ENCODE measurements at places on chromosomes 16 and 17. TPM values are rescaled to one million over a fixed set of nuclear protein-coding genes. Genes with fewer than 3 reads are reported as not detected.

DNA sequence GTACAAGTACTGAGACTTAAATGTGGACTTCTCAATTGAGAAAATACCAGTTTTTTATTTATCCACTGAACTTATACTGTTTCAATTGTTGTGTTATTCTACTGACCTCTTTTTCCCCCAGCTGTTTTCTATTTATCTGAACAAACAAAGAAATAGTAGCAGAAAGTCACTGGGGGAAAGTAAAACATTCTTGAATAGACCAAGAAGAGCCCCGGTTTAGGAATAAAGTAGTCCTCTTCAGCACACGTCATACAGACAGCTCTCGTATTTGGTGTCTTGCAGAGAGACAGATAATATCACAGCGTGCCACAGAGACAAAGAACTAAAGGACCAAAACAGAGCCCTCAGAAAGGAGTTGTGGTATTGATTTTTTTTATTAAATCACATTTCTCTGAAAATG lies 1159.1 kb upstream of the CDH8 start:
- no peak for DNase-seq

DNA sequence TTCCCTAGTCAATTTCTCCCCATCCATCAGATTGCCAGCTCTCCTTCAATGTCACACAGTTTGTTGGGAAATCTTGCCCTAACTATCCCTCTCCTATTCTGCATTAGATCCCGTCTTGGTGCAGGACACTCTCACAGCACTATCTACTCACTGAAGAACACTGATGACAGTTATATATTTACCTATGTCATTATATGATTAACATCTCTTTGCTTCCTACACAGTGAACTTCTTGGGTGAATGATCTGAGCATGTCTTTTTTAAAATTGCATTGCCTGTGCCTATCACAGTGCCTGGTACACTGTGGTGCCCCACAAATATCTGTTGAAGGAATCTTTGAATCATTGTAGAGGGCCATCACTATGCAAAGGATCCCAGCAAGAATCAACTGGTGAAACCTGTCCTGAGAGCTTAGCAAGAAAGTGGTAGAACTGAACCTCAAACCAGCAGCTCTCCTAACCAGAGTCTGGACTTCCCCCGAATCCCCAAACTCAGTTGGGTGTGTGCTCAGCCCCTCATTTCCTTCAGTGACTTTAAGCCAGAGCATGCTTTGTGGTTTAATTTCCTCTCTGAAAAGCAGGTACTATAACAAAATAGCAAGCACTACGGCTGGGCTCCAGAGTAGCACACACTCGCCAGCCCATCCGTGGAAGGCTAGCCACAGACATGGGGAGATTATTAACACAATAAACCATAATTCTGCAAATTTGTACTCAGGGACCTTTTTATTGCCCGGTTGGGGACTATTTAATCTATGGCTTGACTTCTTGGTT lies 680.7 kb upstream of the SALL1 start:
- no peak for DNase-seq

The SP6 gene
- 1.3 TPM for total RNA-seq

- no peak for DNase-seq
Observed at GRCh38 chr17:37774504-37774903, 29.6 kb upstream of the HNF1B start.

The PIGQ gene
- total RNA-seq = 56.8 TPM

DNA sequence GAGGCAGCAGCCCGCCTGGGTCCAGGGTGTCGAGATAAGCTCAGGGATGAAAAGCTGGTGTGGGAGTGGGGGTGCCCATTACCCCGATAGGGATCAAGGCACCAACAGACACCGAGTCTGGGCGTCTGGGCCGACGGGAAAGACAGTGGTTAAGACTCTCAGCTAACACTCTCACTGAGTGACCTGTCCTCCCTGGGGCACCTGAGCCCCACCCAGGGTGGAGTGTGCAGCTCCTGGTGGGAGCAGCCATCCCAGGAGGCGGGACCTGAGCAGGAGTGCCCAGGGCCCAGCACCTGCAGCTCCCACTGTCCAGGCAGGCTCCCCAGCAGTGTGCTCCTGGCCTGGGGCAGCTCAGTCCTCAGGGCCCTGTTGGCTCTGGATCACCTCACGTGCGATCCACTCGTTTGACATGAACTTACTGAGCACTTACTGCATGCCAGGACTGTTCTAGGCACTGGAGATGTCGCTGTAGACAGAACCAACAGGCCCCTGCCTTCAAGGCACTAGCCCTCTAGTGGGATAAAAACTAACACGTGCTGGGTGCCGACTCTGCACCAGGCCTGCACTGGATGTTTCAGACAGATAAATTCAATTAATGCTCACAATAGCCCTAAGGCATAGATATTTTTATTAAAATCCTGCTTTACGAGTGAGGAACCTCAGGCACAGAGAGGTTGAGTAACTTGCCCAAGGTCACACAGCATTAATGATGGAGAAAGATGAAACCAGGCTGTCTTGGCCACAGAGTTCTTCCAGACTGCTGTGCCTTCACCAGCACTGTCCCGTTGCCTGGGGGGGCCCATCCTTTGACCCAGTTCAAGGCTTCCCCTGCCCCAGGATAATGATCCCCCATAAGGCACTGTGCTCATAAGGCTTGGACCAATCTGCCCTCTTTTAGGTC lies 1.9 kb downstream of the EVPLL start:
- no peak for DNase-seq
